ENCODE measurements at places on chromosomes 5 and 9.

DNA sequence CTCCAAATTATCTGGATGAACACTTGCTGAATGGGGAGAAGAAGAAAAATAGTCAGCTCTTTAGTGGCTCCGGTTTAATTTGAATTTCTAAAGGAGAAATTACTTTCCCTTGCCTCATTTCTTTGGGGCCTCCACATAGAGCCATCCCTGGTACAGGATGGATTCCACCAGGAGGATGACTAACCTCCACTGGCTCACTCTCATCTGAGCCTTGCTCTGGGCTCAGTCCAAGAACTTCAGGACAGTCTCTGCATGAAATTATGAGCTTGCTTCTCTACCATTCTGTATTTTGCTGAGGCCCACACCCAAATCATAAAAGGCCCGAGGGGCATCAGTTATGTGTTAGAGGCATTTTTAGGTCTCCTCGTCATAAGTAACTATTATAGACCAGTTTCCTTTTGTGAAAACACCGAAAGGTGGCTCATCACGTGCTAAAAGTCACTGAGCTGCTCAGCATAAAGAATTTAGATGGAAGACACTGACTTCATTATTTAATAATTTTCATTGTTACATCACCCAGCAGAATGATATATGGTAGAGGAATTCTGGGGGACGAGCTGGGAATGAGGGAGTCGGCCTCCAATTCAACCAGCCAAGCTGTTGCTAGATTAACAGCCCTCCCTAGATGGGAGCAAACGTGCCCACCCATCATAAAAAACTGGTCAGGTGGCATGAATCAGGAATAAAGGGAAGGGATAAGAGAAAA, 222.1 kb downstream of the TARS1 start:
- DNase-seq, result no peak

- peak; percentile 85 for DNase-seq
Observed at GRCh38 chr5:78547183-78547582, 101.4 kb downstream of the LHFPL2 start.

GRCh38 chr5:61582205-61582820, 250.3 kb downstream of the ZSWIM6 start:
- no peak for DNase-seq

GRCh38 chr9:136270173-136270705, 24.6 kb upstream of the QSOX2 start:
- DNase-seq, result no peak

- DNase-seq, result no peak
Observed at GRCh38 chr9:84791643-84792042, 122.1 kb downstream of the NTRK2 start.

DNA sequence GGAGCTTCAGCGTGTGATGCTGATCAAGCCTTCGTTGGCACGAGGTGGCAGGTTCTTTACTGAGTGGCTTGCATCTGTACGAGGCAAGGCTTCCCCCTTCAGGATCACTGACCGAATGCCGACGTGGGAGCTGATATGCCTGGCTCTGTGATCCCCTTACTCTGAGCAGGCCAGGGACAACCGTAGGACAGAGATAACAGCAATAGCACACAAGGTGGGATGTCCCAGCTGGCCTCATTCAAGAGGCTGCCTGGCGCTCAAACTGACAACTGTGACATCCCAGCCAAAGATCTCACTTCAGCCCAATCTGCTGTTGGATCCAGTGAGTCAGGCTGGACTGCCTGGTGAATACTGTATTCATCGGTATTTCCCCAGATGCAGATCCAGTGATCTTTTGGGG, 199.4 kb upstream of the PANK3 start:
- no peak for DNase-seq

DNA sequence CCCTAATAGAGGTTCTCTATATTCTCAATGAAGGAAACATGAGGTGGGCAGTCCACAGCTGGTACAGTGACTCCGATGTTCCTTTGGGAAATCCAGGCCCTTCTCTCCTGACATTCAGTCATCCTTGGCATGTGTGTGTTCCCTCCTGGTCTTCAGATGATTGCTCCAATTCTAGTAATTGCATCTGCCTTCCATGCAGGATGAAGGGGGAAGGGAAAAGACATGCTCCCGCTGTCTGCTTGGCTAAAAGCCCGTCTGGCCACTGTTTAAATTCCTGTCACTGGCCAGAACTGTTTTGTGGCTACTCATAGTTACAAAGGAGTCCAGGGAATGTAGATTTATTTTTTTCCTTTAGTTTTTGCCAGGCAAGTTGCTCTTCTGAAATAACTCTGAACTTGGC, 65.0 kb downstream of the MAST4 start:
- DNase-seq, result peak; percentile 69

All from fibroblast of gingiva (primary cell).